ENCODE measurements at places on chromosomes 13 and 19. TPM values are rescaled to one million over a fixed set of nuclear protein-coding genes. Genes with fewer than 3 reads are reported as not detected.
A peak's percentile ranks its signal among the peaks of the same experiment; 100 is the strongest.

DNA sequence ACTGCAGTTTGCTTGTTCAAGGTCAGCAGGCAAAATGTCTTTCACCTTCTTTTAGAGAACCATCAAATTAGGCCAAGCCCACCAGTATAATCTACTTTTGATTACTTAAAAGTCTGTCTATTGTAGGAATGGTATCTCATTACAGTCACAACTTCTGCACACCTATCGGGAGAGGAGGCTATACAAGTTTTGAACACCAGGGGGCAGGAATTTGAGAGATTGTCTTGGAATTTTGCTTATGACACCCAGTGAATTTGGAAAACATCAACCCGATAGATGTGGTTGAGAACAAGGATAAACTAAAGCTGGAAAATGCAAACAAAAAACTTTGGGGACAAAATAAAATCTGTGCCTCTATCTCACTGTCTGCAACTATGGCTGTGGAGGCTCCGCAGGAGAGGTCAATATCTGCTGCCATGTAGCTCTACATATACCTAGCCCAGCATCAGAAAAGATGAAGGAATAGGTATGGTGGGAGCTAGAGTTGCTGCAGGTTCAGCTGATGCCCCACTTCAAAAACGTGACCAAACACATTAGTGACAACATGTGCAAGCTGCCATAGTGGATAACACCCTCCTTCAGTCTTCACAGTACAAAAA lies 1299.2 kb upstream of the SPRY2 start:
- no peaks in the 10 kb centered on the region for H3K4me1 ChIP-seq
- no peak for DNase-seq
- H3K36me3 ChIP-seq = no peaks in the 10 kb centered on the region

SPART gene
- 12.2 TPM for total RNA-seq

GRCh38 chr19:7921302-7921966 lies 1.3 kb downstream of the SNAPC2 start:
- no peak for DNase-seq
- peaks cover 1% of the 10 kb centered on the region for H3K36me3 ChIP-seq
- H3K4me3 ChIP-seq = peak overlapping the region; percentile 91
- H3K27ac ChIP-seq = no peak overlapping the region
- H3K4me1 ChIP-seq = peaks cover 25% of the 10 kb centered on the region
- H3K27me3 ChIP-seq = peaks cover 16% of the 10 kb centered on the region

ZNF773 gene
- 11.9 TPM for total RNA-seq

GRCh38 chr13:69565334-69565733 lies 542.3 kb upstream of the ATXN8OS start:
- no peak for DNase-seq
- no peaks in the 10 kb centered on the region for H3K36me3 ChIP-seq
- no peaks in the 10 kb centered on the region for H3K27me3 ChIP-seq
- no peaks in the 10 kb centered on the region for H3K4me1 ChIP-seq

CBY2 gene
- total RNA-seq = not detected

DNA sequence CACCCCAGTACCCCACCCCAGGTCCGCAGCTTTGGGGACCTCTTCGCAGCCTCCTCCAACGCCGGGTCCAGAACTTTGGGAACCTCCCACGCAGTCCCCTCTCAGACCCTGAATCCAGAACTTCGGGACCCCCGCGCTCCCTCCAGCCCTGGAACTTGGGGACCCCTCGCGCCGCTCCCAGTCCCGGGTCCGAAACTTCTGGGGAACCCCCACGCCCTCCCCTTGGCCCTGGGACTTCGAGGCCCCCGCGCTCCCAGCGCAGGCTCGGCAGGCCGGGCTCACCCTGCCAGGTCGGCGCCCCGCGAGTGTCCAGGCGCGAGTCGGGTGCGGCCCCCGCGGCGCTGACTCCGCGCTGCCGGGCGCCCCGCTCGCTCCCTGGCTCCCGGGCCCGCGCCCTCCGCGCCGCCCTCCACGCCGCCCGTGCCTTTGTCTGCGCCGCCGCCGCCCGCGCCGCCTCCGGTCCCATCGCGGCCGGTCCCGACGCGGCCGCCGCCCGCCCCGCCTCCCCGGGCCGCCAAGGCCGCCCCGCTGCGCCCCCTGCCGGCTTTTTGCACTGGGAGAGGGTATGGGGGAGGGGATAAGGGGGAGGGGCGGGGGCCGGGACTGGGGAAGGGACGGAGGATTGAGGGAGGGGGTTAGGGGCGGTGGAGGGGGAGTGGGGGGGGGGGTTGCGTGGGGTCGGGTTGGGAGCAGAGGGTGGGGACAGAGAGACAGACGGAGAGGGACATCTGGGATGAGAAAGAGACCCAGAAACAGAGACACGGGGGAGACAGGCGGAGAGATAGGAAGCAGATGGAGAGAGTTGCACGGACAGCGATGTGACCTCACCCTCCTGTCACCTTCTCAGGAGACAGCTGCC lies at the start of gene HOMER3:
TSS of gene HOMER3 (minus strand) at position 449 of the 859 bp plus-strand sequence. CDS start 2,235 bp downstream, outside the sequence.
- no peaks in the 10 kb centered on the region for H3K36me3 ChIP-seq
- peak within 1 kb of the TSS; percentile 80 for H3K4me3 ChIP-seq
- H3K27ac ChIP-seq = no peak within 1 kb of the TSS
- H3K27me3 ChIP-seq = peaks cover 27% of the 10 kb centered on the region
- peaks cover 10% of the 10 kb centered on the region for H3K4me1 ChIP-seq
- DNase-seq = peak; percentile 85

GRCh38 chr13:104976986-104977385 lies 1558.5 kb downstream of the EFNB2 start:
- no peaks in the 10 kb centered on the region for H3K27me3 ChIP-seq
- no peak for DNase-seq
- H3K27ac ChIP-seq = no peak overlapping the region
- H3K36me3 ChIP-seq = no peaks in the 10 kb centered on the region

Data from activated T-cell treated with anti-CD3 and anti-CD28 coated beads, Interleukin-2, amount 50 U/mL, for 72 hours (primary cell).